Sigmoid colon (tissue), 7 donors: ENCODE measurements at places on chromosomes 2 and 18. TPM values are rescaled to one million over a fixed set of nuclear protein-coding genes. Genes with fewer than 3 reads are reported as not detected.
A peak's percentile ranks its signal among the peaks of the same experiment; 100 is the strongest.

The CFAP221 gene
- total RNA-seq: not detected

The FZD7 gene
- total RNA-seq: 46.4 TPM

The C1QL2 gene
- total RNA-seq: not detected

The RELCH gene
- 19.3 TPM for total RNA-seq

The KCNG2 gene
- total RNA-seq: not detected

The CYP26B1 gene
- total RNA-seq: 2.5 TPM

The POLR1B gene
- 7.2 TPM for total RNA-seq

The TFPI gene
- total RNA-seq: 51.0 TPM

The LONRF2 gene
- 20.1 TPM for total RNA-seq

The ALLC gene
- not detected for total RNA-seq

The LOXL3 gene
- total RNA-seq: 5.4 TPM

The ITGA4 gene
- total RNA-seq: 9.7 TPM

The RNPEPL1 gene
- total RNA-seq: 24.4 TPM

The CACNB4 gene
- 2.1 TPM for total RNA-seq

The SOWAHC gene
- total RNA-seq: 21.4 TPM

The GAL3ST2 gene
- total RNA-seq: not detected

- peak; percentile 50 for DNase-seq
Observed at GRCh38 chr2:20398956-20399567, 47.8 kb upstream of the RHOB start.

DNA sequence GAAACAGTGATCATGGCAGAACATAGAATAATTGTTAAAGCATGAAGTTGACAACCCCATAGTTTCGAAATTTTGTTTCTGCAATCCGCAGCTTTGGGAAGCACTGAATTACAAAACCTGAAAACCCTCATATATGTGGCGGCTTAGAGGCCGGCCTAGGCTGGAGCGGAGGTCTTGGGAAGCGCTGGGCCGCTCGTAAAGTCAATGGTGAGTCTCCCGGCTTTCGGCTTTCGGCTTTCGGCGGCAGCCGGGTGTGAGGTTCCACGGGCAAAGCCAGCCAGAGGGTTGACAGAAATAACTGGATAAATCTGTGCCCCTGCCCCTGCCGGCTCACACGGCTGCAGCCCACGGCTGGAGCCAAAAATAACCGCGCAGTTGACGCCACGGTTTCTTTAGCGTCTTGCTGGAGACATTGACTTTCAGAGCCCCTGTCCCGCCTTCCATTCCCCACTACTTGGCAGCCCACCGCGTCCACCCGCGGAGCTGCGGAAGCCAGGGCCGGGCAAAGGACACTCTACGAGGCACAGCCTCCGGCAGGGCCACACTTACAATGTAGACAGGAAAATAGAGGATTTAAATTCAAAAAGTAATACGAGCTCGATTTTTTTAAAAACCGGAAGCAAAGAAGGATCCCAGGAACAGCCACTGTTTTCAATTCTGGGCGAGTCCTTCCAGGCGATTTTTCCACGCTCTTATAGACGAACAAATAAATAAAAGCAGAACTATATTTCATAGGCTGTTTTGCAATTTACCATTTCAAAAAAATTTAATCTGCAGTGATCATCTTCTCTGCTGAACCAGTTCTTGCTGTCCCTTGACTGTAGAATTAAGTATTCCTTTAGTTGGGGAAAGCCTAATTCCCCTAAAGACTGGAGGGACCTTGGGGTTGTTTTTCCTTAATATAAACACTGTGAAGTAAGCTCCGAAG is 28.3 kb upstream of the ATP6V1B1 start:
- DNase-seq: no peak

GRCh38 chr18:5413447-5413846 is 117.9 kb upstream of the ZBTB14 start:
- DNase-seq: no peak

GRCh38 chr2:56018267-56018666 is 94.7 kb upstream of the EFEMP1 start:
- DNase-seq: no peak

DNA sequence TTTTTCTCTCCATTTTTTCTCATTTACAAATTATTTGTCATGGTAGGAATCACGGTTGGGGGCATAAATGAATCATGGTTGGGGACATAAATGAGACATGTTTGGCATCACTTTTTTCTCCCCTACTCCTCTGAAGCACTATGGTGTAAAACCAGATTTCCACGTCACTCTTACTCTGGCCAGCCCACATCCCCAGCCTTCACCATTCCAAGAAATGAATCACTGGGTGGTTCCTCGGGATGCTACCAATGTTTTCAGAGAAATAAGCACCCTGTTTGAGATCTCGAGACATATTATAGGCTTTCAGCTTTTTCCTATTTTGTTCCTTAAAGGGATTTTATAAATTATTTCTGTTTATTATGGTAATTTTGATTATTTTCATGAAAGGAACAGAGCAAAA is 155.0 kb upstream of the SLC8A1 start:
- no peak for DNase-seq

DNA sequence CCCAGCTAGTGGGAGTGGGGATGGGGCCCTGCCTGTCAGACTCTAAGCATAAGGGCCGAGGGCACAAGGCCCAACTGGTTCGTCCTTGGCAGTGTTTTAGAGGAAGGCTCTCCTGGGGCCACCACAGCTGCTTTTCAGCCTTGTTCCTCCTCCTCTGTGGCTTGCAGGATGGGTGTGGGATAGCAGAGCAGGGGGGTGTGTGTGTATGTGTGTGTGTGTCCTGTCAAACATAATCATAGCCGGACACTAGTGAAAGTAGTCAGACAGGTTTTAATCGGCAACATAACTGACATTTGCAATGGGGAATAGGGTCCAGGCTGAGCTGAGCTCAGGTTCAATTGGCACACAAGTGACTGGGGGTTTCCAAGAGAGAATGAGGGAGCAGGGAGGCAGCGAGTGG is 114.2 kb downstream of the SEPTIN10 start:
- no peak for DNase-seq

GRCh38 chr2:134137182-134137611 is 116.7 kb upstream of the MGAT5 start:
- no peak for DNase-seq

GRCh38 chr2:145323512-145323911 is 803.6 kb upstream of the ZEB2 start:
- no peak for DNase-seq

- DNase-seq: no peak
Observed at GRCh38 chr18:21851327-21851961, 110.9 kb downstream of the MIB1 start.

GRCh38 chr18:67600181-67601180 is 84.0 kb upstream of the DSEL start:
- no peak for DNase-seq

DNA sequence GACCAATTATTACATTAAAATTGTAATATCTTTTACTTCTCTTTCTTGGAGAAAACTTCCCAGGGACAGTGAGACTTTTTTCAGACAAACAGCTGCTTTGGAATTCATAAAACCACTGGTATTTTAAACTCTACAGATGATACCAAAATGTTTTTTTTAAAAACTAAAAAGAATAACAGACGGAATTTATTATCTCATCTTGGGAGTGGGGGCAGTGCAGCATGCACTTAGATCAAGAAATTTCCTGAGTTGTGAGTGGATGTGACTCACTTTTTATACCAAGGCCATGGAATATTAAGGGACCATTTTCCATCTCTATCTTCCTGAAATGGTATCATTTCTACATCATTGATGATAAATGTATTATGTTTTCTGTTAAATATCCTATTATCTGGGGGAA is 422.8 kb upstream of the HNRNPA3 start:
- no peak for DNase-seq

GRCh38 chr2:142165790-142166189 is 35.0 kb upstream of the LRP1B start:
- no peak for DNase-seq

DNA sequence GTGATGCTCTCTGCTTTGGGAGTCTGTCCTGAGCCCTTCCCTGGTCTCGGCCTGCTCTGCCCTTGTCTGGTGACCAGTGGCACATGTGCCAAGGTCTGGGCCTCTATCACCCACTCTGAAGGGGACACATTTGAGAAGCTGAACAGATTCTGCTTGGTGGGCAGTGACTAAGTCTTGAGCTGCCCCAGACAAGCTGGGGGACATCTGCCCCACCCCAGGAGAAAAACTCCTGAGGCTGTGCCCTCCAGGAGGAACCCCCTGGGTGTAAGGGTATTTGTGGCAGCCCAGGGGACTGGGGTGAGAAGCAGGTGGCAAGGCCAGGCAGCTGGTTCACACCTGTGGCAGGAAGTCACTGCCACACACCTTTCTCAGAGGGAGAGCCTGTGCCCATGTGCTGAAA is 342.1 kb downstream of the DYSF start:
- DNase-seq: no peak

DNA sequence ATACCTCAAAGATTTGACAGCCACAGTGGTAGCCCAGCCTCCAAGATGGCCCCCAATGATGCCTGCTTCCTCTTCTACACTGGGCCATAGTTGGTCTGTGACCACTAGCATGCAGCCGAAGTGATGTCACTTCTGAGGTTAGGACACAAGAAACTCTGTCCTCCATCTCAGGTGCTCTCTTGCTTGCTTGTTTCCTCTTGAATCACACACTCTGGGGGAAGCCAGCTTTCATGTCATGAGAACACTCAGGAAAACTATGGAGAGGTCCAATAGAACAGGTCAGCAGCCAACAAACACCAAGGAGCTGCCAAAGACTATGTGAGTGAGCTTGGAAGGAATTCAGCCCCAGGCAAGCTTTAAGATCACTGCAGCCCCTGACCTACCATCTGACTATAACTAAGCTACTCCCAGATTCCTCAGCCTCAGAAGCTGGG is 3.3 kb upstream of the ADAM17 start:
- DNase-seq: no peak

GRCh38 chr18:77470569-77471413 is 221.1 kb downstream of the GALR1 start:
- DNase-seq: no peak

DNA sequence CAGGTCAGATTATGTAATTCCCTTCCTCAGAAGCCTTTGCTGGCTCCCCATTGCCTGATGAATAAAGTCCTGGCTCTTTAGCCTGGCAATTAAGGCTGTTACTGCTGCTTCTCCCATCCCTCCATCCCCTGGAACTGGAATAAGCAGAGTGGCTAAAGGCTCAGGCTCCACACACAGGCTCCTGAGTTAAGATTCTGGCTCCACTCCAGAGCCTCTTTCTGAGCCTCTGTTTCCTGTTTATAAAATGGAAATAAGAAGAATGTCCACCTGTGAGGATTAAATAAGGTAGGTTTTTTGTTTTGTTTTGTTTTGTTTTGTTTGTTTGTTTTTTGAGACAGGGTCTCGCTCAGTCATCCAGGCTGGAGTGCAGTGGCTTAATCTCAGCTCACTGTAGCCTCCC is 50.0 kb downstream of the ZFP36L2 start:
- no peak for DNase-seq

DNA sequence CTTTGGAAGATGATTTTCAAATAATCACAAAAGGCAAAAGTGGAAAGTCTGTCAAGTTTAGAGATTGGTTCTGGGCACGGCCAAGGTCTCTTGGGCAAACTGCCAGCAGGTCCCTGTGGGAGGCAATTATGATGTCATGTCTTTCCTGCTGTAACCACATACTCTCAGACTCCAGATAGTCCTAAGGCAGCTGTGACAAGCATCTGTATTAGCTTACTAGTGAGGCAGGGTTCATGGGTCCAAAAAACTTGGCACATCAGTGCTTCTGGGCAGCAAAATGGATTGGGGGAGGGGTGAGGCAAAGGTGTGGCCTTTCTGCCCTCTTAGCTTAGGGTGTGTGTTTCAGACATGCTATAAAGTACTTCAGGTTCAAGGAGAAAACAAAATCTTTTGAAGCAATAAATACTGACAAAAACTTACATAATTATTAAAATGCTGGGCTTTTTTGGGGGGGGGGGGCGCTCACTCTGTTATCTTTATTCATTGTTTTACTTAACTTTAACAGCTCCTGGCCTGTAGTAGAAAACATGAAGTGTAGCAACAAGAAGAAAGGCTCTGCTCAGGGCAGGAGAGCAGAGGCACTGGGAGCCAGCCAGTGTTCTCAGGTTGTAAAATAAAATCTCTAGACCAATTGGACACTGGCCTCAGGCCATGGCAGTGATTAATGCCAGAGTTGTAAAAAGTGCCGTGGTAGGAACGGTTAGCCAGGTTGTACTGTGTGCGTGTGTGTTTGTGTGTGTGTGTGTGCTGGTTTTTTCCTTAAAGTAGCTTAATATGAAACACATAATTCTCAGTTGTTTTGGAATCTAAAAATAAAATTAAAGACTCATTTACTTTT is 14.3 kb upstream of the TANC1 start:
- peak; percentile 95 for DNase-seq

GRCh38 chr2:109254174-109254904 is 125.3 kb downstream of the SH3RF3 start:
- no peak for DNase-seq

DNA sequence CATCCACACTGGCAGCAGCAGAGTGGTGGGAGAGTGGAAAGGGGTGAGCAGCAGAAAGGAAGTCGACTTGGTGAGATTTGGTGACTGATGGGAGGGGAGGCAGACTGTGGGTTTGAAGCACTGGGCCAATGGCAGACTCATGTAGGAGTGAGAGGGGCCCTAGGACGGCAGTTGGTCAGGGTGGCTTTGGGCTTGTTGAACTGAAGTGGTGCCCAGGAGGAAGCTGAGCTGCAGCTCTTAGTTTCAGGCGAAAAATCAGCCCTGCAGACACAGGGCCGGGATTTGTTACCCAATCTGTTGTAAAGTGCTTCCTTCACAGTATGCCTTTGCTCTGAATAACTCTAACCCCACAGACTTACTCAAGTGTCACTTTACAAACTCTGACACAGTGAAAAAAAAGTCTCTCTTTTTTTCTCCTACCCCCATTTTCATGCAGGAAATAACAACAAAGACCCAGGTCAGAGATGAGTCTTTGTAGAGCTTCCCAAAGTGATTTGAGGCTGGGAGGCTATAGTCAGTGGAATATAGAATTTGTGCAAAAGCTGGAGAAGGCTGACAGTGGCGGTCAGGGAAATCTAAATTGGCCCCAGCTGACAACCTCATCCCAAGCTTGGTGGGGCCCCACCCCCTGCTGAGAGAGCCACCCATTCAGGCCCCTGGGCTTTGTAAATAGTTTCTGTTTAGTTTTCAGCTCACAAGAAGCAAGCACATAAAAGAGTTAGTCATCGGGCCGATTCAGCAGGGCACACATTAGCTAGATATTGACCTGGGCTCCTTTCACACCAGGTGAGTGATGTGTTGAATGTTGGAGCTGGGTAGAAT is 226.9 kb downstream of the VAPA start:
- DNase-seq: no peak
